Activated T-helper 9 cell treated with anti-CD3 and anti-CD28 coated beads, Interleukin-2, amount 50 U/mL, for 16 hours (primary cell): ENCODE measurements at places on chromosomes 16 and 17.

GRCh38 chr17:77872714-77873499 lies 85.6 kb upstream of the TNRC6C start:
- DNase-seq, result no peak

DNA sequence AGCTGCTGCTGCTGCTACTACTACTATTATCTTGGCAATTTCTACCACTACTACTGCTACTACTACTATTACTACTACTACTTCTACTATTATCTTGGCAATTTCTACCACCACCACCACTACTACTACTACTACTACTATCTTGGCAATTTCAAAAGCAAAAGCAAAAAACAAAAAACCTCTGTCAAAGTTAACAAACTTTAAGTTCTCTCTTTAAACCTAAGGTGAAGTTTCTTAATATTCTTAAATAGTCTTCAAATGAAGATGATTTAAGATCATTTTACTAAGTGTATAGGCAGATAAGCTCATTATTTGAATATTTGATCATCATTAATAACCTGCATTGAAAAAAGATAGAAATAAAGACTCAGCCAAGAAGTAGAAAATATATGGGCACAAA lies 118.5 kb downstream of the BRIP1 start:
- no peak for DNase-seq

- DNase-seq, result no peak
Measured at GRCh38 chr17:47363171-47363570, 39.4 kb downstream of the EFCAB13 start.

DNA sequence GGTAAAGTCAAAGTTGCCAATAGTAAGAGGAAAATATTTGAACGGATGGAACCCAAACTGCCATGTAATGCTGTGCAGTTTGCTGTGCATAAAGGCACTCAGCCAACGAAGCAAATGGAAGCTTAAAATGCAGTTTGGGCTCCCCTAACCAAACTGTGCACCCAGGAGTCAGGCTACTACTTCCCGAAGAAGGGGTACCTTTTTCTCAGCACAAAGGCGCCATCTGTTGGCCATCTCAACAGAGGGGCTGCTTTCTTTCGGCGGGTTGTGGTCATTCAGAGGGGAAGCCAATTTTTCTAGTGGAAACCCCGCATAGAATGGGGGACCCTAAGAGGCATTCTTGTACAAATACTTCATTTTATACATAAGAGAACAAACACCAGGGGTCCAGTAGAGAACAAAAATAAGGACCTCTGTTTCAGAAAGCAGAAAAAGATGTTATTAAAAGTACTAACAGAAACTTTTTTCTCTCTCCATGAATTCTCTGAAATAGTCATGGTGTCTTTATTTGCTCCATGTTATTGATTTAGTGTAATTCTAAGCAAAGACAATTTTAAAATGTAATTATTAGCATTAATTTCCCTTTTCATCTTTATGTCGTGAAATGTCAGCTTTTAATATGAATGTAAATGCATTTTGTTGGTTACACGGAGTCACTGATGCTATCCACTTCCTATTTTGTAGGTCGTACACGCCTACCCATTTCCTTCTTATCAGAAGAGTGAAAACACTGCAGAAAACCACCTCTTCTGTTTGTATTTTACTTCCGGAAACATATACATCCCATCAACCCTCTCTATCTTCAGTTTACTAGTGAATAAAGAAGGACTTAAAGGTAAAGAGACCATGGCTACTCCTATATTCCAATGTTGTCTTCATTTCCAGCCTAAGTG lies 453.3 kb downstream of the KCNJ2 start:
- no peak for DNase-seq

GRCh38 chr16:87677830-87678229 lies 75.5 kb downstream of the JPH3 start:
- no peak for DNase-seq

DNA sequence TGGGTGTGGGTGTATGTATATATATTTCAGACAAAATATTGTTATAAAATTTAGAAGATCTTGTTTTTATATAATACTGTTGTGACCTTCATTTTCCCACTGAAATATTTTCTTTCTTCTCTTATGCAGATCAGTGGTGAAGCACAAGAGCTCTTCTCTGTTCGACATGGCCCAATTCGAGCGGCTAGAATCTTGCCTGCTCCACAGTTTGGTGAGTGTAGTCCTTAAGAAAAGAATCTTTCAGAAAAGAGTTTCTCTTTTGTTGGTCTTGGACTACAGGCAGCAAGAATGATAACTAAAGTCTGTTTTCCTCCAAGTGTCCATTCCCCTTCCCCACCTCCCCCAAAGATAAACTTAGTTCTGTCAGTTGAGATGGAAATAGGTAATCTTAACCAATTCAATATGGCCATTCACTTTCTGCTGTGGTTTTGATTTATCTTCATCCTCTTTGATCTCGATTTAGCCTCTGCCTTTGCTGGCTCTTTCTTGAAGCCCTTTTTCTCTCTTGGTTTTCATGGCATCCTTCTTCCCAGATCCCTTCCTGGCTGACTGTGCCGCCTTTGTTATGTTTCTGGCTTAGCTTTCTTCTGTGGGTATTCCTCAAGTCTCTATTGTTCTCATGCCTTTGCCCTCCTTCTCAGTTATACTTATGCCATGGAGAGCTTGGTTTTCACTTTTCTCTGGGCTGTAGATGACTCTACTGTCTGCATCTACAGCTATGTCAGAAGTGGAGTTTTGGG lies 69.6 kb downstream of the BCAS3 start:
- DNase-seq, result no peak

GRCh38 chr16:1537763-1538289 lies 4.4 kb downstream of the TMEM204 start:
- no peak for DNase-seq

DNA sequence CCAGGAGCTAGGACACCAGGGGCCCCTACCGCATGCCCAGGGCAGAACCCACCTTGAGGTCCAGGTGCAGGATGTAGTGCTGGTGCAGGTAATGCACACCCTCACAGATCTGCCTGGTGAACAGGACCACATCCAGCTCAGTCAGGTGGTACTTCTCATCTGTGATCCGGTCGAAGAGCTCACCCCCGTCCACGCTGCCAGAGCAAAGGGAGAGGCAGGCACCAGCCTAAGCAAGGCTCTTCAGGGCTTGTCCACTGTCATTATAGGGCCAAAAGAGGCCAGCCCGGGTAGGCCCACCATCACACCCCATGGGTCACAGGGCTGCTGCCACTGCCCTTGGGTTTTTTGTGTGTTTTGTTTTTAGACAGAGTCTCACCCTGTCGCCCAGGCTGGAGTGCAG lies 21.0 kb downstream of the MYLK3 start:
- no peak for DNase-seq

DNA sequence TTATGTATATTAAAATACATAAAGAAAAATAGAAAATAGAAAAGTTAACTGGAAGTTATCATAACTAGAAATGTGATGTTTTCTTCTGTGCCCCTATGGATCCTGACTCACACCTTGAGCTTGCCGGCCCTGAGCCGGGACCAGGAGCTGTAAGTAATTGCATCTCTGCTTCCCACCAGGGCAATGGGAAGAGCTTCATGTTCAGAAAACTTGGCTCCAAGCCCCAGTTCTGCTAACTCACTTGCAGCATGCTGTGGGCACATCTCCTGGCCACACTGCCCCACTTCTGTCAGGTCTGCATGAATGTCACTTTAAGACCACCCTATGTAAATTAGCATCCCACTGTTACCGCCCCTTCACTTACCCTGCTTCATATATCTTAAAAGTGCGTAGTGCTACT lies 37.2 kb downstream of the GNAO1 start:
- DNase-seq, result no peak

DNA sequence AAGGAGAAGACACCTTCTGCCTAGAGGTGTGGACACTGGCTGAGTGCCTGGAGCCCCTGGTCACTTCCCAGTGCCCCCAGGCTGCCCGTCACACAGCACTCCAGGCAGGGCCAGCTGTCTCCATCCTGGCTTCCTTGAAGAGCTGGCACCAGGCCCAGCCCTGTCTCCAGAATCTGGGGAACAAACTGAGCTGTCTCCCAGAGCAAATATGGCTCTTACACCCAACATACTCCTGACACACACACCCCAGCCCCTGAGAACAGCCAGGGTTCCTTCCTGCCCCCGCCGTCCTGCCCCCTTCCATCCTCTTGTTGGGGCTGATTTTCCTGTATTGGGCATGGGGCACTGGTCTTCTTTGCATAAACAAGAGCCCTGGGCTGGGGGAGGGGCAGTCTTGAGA lies 9.1 kb downstream of the NHERF1 start:
- DNase-seq, result no peak

DNA sequence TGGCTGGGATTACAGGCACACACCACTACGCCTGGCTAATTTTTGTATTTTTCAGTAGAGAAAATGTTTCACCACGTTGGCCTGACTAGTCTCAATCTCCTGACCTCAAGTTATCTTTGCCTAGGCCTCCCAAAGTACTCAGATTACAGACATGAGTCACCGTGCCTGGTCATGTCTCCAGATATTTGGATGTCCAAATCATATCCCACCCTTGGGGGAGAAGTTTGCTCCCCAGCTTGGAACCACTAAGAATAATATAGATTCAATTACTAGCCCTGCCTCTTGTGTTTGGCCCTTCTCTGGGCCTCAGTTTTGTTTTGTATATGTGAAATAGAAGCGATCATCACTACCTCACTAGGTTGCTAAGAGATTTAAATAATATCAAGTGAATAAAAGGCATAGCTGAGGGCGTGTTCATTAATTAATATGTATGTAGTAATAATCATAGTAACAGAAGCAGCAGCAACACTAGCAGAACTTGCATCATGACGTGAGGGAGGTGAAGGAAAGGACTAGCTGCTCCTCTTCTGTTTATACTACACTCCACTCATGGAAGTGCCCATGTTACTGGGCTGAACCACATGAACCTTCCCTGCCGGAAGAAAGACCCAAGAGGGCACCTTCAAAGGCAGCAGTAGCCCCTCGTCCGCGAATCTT lies 253.6 kb upstream of the XYLT1 start:
- DNase-seq, result no peak

GRCh38 chr16:57126411-57126810 lies 34.0 kb downstream of the CPNE2 start:
- DNase-seq, result no peak

DNA sequence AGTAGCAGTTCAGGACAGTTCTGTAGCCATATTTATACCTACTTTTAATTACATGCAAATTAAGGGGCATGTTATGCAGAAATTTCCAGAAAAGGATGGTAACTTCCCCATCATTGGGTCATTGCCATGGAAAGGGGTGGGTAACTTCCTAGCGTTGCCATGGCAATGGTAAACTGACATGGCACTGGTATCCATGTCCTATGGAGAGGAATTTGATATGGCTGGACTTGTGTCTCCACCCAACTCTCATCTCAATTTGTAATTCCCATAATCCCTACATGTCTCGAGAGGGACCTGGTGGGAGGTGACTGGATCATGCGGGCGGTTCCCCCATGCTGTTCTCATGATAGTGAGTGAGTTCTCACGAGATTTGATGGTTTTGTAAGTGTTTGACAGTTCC lies 35.6 kb upstream of the CACNG4 start:
- no peak for DNase-seq

DNA sequence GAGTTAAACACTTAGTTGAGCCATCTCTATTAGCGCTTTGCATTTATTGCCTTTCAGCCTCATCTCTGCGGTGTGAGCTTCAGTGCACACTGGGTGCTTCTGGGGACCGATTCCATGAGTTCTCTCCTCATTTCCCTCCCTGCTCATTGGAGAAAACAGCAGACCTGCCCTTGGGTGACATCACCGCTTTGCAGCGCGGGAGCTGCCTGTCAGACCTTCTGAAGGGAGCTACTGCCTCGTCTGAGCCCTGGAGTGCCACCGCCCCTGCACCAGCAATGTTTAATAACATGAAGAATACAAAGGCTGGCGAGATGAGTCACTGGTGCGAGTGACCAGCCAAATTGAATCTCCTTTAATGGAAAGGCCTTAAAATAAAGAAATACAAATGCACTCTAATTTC lies 30.2 kb upstream of the CPPED1 start:
- DNase-seq, result no peak

DNA sequence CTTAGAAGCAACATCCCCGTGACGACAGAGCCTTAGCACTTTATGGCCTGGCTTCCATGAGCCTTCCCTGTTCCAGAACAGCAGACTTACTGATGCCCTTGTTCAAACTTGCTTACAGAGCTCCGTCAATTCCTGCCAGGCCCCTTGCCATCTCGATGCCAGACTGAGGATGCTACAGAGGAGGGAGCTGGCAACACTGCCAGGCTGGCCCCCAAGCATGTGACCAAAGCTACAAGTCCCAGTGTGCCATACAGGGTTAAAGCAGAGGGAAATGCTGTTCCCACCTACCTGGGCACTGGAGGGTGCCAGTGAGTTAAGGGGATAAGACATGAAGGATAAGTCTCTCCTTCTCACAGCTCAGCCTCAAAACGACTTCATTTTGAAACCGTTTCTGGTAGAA lies 33.5 kb upstream of the SREBF1 start:
- DNase-seq, result no peak

GRCh38 chr16:85279825-85280545 lies 167.7 kb upstream of the CIBAR2 start:
- DNase-seq, result no peak

DNA sequence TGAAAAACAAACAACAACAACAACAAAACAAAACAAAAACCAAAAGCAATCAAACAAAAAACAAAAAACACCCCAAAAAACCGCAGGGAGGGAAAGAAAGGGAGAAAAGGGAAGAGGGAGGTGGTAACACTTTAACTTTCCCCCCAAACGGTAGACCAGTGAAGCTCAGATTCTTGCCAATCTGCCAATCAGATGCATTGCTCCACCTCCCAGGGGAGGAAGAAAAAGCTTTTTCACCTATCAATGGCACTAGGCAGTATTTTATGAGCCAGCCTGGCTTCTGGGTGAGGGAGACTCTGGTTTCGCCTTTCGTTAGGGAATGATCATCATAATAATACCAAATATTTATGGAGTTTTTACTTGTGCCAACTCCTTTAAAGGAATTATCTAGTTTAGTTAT lies 94.1 kb downstream of the GPR139 start:
- no peak for DNase-seq

GRCh38 chr17:49388290-49388640 lies 26.2 kb upstream of the ZNF652 start:
- no peak for DNase-seq

GRCh38 chr16:80733407-80733806 lies 71.0 kb downstream of the CDYL2 start:
- no peak for DNase-seq

GRCh38 chr17:68777856-68778694 lies 176.9 kb upstream of the FAM20A start:
- DNase-seq, result no peak

GRCh38 chr17:74309902-74310301 lies 16.1 kb upstream of the KIF19 start:
- no peak for DNase-seq

- no peak for DNase-seq
Measured at GRCh38 chr17:43341715-43342588, 56.8 kb upstream of the ARL4D start.
